ENCODE measurements at places on chromosomes 5 and 9. TPM values are rescaled to one million over a fixed set of nuclear protein-coding genes. Genes with fewer than 3 reads are reported as not detected.
A peak's percentile ranks its signal among the peaks of the same experiment; 100 is the strongest.

- no peaks in the 10 kb centered on the region for H3K27me3 ChIP-seq
- H3K4me3 ChIP-seq, result no peak overlapping the region
- no peaks in the 10 kb centered on the region for H3K4me1 ChIP-seq
- no peaks in the 10 kb centered on the region for H3K36me3 ChIP-seq
- peak; percentile 6 for DNase-seq
Observed at GRCh38 chr9:88085476-88085875, 52.8 kb downstream of the SPATA31C2 start.

DNA sequence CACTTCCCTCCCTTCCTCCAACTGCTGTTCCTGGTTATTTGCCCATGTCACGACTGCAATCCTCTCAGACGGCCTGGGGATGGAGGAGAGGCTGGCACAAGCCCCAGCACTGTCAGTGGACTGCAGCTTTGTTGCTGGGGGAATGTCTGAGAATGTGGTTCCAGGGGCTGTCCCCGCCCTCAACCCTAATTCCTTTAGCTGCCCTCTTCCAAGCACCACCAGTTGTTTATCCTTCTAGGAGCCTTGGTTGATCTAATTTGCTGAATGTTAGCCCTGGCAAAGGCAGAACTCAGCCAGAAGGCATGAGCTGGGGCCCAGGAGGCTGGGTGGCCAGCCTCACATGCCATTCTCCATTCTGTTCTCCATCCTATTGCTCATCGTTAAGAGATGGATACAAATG, 51.6 kb downstream of the ADAM19 start:
- peaks cover 53% of the 10 kb centered on the region for H3K36me3 ChIP-seq
- peaks cover 8% of the 10 kb centered on the region for H3K4me1 ChIP-seq
- peak; percentile 23 for DNase-seq
- H3K27me3 ChIP-seq, result no peaks in the 10 kb centered on the region
- no peak overlapping the region for H3K27ac ChIP-seq

The FOXI1 gene
- not detected for total RNA-seq

The HMGCS1 gene
- total RNA-seq, result 146 TPM
